ENCODE measurements at places on chromosomes 2 and 18.

- DNase-seq = no peak
Measured at GRCh38 chr2:237497838-237498186, 10.8 kb downstream of the MLPH start.

GRCh38 chr2:144431392-144431783 lies 88.5 kb downstream of the ZEB2 start:
- no peak for DNase-seq

- DNase-seq = no peak
Measured at GRCh38 chr2:76288598-76288997, 577.9 kb upstream of the GCFC2 start.

DNA sequence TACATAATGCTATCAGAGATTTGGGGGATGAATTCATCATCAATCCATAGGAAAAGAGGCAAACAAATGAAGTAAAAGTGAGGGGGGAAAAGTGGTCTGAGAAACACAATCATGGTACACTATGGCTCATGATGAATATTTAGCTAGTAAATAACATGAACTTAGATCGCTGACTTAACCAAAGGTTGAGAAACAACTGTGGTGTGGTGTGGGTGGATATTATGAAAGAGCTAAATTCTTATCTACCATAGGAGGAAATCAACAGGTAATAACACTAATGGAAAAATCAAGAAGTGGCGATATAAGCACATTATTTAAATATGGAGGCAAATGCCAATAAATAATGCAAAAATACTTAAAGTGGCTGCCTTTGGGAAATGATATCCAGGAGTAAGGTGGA lies 12.2 kb upstream of the TPRKB start:
- DNase-seq = no peak

- DNase-seq = no peak
Measured at GRCh38 chr18:8286303-8286702, 322.9 kb upstream of the RAB12 start.

- no peak for DNase-seq
Measured at GRCh38 chr2:236623816-236624215, 54.2 kb downstream of the ACKR3 start.

GRCh38 chr2:145851730-145852129 lies 1331.8 kb upstream of the ZEB2 start:
- DNase-seq = no peak

GRCh38 chr2:94982156-94982555 lies 43.4 kb upstream of the MAL start:
- DNase-seq = no peak

GRCh38 chr2:173298536-173299097 lies 56.1 kb upstream of the CDCA7 start:
- DNase-seq = no peak

GRCh38 chr2:61993422-61994024 lies 88.0 kb downstream of the COMMD1 start:
- no peak for DNase-seq

DNA sequence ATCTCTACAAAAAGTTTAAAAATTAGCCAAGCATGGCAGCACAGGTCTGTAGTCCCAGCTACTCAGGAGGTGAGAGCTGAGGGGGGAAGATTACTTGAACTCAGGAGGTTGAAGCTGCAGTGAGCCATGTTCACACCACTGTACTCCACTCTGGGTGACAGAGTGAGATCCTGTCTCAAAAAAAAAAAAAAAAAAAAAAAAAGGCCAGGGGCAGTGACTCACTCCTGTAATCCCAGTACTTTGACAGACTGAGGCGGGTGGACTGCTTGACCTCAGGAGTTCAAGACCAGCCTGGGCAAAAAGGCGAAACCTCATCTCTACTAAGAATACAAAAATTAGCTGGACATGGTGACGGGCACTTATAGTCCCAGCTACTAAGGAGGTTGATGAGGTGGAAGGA lies 37.0 kb downstream of the PUM2 start:
- no peak for DNase-seq

GRCh38 chr18:13257361-13257980 lies 38.9 kb downstream of the LDLRAD4 start:
- no peak for DNase-seq

GRCh38 chr2:208489687-208490086 lies 83.1 kb downstream of the PTH2R start:
- no peak for DNase-seq

DNA sequence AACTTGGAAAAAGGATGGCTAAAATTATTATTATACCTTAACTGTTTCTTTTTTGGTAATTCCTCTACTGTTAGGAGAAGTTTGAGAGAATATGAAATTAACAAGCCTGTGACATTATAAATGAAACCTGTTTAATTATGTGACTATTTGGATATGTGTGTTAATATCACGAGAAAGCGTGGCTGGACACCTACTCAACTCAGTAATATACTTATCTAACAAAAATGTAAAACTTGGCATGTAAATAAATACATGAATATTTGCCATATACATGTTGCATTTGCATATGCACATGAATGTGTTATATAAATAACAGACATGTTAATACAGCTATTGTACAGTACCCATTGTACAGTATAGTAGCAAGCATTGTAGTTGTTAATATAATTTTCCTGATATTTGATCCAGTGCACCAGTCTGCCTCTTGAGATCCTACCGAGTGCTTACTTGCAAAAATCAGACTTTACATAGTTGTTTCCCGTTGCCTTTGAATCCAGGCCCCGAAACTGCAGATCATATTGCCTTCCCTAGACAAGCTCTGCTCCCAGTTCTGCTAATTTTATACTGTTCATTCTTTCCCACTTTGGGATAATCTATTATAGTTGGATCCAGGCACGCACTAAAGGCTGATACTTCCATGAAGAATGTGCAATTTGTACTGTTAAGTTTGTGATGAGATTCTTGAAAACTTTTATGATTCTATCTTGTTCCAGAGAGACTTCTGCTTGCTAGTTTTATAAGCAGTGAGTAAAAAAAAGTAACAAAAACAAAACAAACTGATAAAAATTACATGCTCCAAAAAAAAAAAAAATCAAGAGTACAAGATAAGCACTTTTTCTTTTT lies 395.6 kb downstream of the ARHGAP15 start:
- DNase-seq = no peak

GRCh38 chr18:6397931-6398566 lies 16.7 kb downstream of the L3MBTL4 start:
- DNase-seq = no peak

DNA sequence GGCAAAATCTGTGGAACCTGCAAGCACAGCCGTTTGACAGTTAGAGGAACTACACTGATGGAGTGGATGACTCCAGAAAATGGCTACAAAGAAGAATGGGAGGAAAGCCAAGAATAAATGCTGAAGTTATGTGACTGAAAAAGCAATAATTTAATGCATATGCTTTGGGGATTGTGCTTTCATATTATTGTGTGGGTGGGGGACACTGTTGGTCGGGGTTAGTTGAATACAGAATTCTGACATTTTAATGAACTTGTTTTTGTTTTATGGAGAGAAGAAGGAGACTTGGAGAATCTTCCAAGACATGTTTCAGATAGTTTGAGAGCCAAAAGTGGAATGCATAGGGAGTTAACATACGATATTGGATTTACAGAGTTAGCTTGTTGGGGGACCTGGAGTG lies 68.5 kb downstream of the NRP2 start:
- DNase-seq = no peak

DNA sequence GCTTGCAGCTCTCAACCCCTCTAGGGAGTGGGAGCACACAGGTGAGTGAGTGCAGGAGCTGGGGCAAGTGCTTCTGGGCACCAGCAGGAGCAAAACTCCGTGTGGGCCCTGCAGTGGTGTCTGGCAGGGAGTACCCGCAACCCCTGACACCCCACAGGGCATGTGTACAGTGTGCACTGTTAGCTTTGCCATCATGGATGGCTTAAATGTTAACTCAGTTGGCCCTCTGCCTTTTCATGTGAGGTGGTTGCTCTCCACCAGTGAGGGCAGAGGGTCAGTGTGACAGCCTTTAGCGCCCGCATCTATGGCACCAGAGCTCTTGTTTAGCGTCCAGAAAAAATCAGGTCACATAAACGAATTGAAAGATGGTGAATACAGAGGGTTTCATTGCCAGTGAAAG lies 92.7 kb downstream of the TPGS2 start:
- DNase-seq = no peak

DNA sequence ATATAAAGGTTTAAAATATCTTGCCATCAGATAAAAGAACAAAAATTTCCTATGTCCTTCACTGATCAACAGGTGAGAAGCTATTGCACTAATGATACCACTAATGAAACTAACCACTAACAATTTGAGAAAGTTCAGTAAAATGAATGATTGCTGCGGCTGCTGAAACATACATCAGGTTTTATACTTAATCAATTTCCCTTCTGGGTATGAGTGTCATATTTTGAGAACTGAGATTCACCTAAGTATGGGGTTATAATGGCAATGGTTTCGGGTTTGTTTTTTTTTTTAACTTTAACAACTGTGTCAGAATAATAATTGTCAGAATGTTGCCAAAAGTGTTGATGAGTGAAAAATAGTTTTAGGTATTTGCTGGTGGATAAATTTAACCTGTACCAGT lies 151.3 kb upstream of the SLC39A10 start:
- no peak for DNase-seq

- DNase-seq = no peak
Measured at GRCh38 chr2:26606847-26607190, 34.3 kb downstream of the CIB4 start.

DNA sequence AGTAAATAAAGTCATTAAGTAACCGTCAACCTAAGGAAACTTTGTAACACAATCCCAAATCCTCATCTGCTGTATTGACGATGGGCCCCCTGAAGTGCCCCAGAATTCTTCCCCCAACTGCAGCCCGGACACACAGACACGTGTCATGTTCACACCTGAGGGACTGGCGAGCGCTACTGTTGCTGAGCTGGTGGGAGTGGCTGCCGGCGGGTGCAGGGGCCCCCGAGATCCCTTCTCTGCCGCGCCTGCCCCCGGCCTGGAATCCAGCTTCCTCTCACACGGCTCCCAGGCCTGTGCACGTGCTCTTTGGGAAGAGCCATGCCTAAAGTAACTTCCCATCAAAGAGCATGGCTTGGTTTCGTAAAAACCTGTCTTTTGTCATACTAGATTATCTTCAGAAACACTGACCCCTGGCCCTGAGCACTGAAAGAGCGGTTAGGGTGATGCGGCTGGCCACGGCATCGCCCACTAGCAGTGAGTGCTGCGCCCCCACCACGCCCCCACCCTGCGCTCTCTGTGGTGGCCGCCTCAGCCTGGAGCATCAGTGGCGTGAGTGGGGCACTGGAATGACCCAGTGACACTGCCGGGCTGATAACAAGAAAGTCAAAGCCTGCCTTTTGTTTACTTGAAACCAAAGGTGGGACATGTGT lies 56.0 kb downstream of the ADI1 start:
- DNase-seq = no peak

DNA sequence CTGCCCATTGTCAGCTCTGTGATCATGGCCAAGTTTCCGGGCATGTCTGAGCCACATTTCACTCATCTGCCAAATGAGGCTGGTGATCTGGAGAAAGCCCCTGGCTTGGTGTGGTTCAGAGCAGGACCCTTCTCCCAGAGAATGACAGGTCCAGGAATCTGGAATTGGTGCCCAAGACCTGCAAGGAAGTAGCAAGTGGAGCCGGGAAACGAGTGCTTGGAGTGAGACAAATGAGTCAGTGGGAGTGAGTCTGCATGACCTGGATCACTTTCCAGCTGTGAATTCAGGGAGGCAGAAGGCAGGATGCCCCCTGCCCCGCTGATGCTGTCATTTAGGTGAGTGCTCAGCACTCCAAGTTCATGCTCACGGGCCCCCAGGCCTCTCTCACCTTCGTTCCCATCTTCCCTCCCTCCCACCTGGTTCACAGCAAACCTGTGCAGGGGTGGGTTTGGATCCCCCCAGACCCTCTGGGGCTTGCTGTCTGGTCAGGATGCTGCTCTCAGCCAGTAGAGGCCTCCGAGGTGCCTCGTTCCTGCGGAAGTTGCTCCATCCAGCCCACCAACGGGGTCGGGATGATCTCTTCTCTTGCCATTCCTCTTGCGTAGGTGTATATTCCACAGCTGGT lies 104.4 kb downstream of the INHBB start:
- DNase-seq = no peak

GRCh38 chr2:40433736-40434135 lies 18.2 kb downstream of the SLC8A1 start:
- no peak for DNase-seq

GRCh38 chr2:127672341-127673224 lies 2.7 kb downstream of the LIMS2 start:
- DNase-seq = no peak

GRCh38 chr2:118855451-118856279 lies 8.2 kb upstream of the EN1 start:
- no peak for DNase-seq

DNA sequence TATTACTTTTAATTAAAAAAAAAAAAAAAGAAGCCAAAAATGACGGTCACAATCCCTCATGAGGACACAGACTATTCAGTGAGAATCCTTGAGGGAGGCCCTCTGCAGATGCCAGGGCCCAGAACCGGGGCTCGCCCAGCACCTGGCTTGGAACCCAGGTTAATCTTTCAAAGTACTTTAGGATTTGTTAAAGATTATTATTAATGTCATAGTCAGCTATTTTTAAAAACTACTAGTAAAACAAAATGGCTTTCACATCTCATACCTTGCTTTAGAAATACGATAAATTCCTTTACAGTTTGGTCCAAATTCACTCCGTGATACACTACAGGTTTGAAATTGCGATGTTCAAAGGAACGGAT lies 27.1 kb downstream of the C2orf76 start:
- no peak for DNase-seq

GRCh38 chr2:204681412-204681811 lies 136.1 kb downstream of the PARD3B start:
- DNase-seq = no peak

GRCh38 chr2:84319581-84319980 lies 139.5 kb downstream of the SUCLG1 start:
- no peak for DNase-seq

GRCh38 chr2:206354129-206354528 lies 79.7 kb downstream of the ZDBF2 start:
- DNase-seq = no peak

DNA sequence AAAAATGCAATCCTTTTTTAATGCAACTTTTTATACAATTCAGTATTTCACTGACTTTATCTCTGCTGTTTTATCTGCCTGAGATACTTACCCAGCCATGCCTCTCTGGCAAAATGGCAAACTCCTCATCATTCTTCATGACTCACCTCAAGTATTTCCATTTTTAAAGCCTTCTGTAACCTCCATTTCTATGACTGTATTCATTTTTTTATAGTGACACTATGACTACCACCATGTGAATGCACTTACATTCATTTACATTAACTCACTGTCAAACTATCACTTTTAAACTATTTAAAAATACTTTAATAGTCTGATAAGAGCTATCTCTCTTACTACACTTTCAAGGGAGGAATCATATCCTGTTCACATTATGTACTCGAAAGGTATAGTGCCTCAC lies 99.4 kb upstream of the SCN7A start:
- DNase-seq = no peak

DNA sequence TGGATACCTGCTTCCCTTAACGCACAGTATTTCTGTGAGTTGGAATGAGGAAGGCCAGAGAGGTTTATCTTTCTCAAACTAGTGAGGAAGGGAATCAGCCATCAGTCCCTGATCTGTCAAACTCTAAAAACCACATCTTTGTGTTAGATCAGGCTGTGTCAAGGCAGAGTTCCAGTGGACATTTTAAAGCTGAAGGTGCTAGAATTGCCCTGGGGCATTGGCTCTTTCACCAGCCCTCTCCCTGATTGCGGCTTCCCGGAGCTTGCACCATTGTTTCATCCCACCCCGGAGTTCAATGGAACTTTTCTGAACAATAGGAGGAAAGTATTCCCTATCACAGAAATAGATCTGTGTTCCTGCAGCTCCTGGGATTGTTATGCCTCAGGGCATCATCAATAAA lies 110.2 kb downstream of the RNF144A start:
- DNase-seq = no peak

GRCh38 chr2:98308532-98308931 lies 37.7 kb upstream of the CNGA3 start:
- DNase-seq = no peak

- no peak for DNase-seq
Measured at GRCh38 chr18:3529601-3530000, 79.6 kb downstream of the TGIF1 start.

Measured in cortex of kidney (tissue), 1 donor.